Fibroblast of skin of right biceps (primary cell): ENCODE measurements at places on chromosomes 1 and 21.

DNA sequence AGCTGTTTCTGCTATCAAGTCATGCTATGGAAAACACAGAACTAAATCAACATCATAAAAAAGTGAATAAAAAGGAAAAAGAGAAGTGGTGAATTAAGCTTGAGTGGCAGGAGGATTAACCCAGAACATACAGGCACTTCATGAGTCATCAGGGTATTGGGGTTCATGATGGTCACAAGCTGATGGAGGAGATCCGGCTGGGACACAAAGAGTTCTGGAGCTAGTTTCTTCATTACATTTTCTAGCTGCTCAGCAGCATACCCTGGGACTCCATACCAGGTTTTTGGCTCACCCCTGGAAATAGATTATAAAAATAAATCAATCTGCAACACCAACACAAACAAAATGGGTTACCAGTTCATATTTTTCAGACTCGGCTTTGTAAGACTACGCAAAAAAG, 42.5 kb upstream of the SYT2 start:
- no peak for DNase-seq

- DNase-seq: no peak
Observed at GRCh38 chr1:201752333-201752732, 76.6 kb upstream of the IPO9 start.

GRCh38 chr1:208928349-208929010, 655.0 kb upstream of the CAMK1G start:
- no peak for DNase-seq

GRCh38 chr1:45785583-45785982, 17.8 kb upstream of the MAST2 start:
- no peak for DNase-seq

DNA sequence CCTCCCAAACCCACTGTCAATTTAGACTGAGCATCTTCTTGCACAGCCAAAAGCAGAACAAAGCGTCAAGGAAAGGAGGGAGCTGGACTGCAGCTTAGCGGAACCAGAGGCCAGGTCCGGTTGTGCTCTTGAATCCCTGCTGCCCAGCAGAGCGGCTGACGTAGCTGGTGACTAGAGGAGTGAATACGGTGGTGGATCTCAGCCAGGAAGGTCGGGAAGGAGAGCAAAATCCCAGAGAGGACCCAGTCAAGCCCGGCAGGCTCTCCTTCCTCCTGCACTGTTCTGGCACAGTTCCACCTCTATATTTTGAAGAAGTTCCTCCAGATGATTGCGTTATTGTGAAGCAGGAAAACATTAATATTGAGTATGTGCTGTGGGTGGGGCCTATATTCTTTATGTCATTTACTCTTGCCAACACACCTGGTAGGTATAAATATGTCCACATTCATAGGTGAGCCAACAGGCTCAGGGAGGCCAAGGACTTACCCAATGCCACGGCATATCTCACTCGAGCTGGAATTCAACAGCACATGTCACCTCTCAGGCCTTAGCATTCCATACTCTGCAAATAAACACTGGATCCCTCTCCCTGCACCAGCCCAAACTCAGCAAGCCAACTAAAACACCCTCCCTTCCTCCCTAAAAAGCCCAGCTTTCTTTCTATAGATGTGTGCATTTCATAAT, 23.6 kb upstream of the ABCB10 start:
- DNase-seq: no peak

DNA sequence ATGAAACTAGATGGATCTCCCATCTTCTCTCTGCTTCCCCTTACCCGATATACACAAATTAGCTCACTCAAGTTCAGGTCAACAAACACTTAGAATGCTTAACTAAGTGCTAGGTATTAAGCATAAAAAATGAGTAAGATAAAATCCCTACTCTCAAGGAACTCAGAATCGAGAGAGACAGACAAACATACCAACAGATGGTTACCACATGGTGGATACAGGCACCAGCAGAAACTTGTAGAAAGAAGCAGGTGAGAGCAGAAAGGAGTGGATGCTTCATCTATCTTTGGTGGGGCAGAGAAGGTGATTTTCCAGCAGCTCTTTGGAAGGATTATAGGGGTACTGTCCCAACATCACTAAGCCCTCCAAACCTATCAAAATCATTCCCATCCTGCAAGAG, 32.2 kb downstream of the C8B start:
- DNase-seq: no peak
